NCI-H510A treated with DMSO at 0.1 percent for 48 hours (cell line): ENCODE measurements at places on chromosomes 4 and X.

- DNase-seq = no peak
Measured at GRCh38 chrX:10569946-10570345, 50.4 kb downstream of the MID1 start.

DNA sequence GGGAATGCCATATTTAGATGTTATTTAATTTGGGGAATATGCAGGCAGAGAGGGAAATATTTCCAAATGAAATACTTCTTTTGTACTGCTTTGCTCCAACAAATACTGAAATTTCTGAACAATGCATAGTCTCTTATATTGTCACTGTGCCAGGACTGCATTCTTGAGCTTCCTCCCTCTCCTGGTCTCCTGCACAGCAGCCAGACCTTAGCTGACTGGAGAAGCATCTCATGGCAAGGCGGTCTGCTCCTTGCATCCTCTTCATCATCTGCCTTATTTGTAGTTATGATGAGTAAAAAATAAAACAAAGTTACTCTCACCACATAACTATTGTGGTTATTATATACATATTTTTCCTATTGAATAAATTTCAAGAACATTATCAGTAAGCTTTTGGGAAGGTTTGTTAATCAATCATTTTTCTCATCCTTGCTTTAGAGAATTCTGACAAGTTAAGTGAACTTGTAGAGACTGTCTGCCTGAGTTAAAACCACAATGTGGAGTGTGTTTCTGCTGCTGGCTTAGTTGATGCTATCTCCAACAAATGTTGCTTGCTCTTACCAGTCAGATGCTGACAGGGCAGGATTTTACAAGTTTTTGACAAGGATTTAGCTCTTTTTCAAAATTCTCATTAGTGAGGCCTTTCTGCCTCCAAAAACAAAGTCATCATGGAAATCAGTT lies 153.6 kb downstream of the SOWAHB start:
- no peak for DNase-seq

- DNase-seq = peak; percentile 45
Measured at GRCh38 chrX:70262952-70263567, 3.1 kb upstream of the P2RY4 start.

DNA sequence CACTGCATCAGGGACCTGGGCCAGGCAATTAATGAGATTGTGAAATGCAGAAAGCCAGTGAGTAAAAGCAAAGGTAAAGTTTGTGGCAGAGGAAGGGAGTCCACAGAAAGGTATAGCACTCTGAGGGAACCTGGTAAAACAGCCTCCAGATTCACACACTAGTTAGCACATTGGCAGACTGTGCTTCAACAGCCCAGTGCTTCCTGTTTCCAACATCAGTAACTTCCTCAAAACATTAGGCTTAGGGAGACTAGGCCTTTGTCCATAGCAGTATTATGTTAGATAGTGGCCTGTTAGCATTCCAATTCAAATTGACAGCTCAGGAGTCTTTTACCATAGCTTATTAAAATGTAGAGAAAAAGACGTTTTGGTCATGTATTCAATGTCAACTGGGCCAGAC lies 582.6 kb upstream of the ACTRT1 start:
- DNase-seq = no peak

GRCh38 chr4:68451246-68452211 lies 4.3 kb downstream of the TMPRSS11E start:
- no peak for DNase-seq

GRCh38 chr4:56222514-56222913 lies 164.8 kb downstream of the AASDH start:
- no peak for DNase-seq

DNA sequence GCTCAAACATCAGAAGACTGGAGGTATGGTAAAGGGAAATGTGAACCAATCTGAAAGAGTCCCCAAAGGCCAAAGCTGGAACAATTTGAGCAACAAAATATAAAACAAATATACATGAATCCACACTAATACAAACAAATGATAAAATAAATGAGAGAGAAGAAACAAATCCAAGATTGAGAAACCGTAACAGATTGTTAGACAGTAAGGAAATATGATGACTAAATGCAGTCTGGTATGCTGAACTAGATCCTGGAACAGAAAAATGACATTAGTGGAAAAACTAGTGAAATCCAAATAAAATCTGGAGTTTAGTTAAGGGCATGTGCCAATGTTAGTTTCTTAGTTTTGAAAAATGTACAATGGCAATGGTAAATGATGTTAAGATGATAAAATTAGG lies 15.9 kb downstream of the PPA2 start:
- no peak for DNase-seq

DNA sequence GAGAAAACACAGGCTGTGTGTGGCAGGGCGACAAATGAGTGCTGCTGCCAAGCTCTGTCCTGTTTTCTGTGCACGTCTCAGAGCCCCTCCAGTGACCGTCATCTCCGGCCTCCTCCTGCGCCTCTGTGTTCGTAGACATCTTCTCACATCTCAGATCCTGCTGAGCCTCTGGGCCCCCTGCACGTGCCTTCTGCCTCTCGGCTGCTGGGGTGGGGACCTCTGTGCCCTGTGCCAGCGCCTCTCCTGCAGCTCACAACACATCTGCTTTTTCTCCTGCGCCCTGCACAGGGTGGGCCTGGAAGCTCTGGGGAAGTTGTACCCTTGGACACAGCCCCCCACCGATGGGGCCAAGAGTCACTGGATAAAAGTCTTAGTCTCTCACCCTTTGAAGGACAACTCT lies 2.4 kb upstream of the CTAG2 start:
- no peak for DNase-seq

DNA sequence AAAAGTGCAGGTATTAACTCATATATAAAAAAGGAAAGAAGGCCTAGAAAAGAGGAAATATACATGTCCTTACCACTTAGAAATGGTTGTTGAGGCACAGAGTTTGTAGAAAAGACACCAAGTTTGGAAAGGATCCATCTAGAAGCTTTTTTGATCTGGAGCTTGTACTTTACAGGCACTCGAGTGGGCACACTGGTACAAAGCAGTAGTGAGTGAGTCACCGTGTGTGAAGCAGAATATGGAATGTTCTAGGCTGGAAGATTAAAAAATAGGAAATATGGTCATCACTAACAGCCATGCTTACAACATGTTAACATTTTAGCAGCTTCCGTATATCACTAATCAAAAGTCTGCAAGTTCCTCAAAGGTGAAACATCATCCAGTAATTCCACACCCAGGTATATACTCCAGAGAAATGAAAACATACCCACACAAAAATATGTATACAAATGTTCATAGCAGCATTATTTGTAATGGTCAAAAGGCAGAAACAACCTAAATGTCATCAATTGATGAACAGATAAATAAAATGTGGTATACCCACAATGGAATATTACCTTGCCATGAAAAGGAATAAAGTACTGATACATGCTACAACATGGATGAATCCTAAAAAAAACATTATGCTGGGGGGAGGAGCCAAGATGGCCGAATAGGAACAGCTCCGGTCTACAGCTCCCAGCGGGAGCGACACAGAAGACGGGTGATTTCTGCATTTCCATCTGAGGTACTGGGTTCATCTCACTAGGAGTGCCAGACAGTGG lies 69.5 kb downstream of the FRYL start:
- DNase-seq = no peak

DNA sequence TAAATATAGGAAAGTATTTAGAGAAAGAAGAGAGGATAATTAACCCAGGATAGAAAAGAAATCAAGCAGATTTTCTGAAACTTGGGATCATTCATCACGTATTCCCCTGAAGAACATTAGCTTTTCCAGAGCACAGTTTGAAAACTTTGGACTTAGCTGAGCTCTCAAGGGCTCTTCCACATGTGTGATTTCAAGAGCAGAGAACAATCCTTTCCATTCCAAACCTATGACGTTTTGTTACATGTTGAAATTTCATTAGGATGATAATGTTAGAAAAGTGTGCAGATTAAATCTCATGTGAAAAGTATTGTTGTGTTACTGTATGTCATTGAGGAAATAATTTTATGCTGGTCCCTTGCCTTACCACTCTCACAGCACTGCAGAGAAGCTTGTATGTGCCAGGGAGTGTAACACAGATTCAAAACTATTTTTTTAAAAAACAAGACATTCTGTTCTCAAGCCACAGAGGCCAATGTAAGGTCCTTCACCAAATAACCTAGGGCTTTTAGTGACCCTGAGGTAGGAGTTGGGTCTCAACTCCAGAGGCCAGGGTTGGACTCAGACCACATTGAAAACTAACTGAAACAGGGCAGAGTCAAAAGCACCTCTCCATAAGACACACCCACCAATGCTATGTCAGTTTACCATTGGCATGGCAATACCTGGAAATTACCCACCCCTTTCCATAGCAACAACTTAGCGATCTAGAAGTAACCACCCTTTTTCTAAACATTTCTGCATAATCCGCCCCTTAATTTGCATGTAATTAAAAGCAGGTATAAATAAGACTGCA lies 141.3 kb downstream of the ANXA5 start:
- no peak for DNase-seq

GRCh38 chr4:129622566-129622965 lies 526.6 kb downstream of the C4orf33 start:
- DNase-seq = no peak

- no peak for DNase-seq
Measured at GRCh38 chrX:153610836-153611213, 11.9 kb upstream of the CCNQ start.

GRCh38 chr4:144968606-144969005 lies 129.4 kb downstream of the ANAPC10 start:
- DNase-seq = no peak

DNA sequence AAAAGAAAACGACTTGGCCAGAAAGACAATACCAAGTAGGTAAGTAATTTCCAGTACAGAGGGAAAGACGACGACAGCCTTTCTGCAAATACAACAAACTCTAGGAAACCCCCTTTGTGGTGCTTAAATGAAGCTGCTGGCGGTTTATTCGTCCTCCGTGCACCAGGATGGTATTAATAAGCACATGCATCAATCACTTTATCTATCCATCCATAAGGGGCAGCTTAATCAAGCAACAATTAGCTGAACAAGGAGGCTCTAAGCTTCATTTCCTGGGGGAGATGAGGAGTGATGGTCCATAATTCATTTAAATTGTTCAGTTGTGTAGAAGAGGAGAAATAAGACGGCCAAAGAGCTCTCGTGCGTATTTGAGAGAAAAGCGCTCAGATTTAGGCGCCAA lies 26.2 kb downstream of the IRF2 start:
- no peak for DNase-seq

DNA sequence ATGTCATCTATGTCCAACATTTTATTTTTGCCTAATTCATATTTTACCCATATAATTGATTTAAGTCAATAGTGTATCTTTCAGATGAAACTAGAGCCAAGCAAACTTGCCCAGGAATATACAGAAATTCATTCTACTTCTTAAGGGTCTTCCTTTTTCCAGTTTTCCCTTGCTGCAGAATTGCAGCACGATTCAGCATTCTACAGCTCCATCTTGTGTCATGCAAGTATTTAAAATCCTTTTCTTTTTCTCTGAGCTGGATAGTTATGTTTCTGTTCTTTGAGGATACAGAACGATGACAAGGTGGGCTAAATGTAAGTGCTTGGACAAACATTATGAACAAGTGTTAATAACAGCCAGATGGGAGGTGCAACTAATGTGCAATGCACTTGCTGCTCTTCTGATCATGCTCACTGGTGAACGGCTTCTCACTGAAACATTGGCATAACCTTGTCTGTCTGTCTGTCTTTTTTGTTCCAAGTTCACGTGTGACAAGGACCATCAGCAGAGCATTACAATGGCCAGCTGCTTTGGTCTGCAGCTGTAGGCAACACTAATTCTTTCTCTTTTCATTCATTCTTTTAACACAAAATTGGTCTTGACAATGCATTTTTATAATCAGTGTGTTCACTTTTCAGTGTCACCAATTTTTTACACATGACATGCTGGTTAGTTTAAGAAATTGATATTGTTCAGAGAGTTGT lies 1821.7 kb downstream of the ARAP2 start:
- DNase-seq = peak; percentile 17

DNA sequence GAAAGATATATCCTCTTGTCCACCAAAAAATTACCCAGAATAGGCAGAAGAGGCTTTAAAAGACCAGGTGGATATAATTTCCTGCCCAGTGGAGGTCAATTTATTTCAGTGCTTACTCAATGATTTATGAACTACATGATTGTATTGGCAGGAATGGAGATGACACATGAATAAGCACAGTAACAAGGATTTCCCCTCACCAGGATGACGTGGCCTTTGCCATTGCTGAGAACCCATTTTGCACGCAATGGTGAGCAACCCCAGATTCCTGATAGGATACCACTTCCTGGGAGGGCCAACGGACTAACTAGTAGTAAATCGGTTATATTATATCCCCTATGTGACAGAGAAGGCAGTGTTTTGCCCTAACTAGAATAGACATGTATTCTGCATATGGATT lies 11.6 kb upstream of the TTC29 start:
- no peak for DNase-seq

GRCh38 chr4:64538219-64538618 lies 129.0 kb upstream of the TECRL start:
- no peak for DNase-seq

DNA sequence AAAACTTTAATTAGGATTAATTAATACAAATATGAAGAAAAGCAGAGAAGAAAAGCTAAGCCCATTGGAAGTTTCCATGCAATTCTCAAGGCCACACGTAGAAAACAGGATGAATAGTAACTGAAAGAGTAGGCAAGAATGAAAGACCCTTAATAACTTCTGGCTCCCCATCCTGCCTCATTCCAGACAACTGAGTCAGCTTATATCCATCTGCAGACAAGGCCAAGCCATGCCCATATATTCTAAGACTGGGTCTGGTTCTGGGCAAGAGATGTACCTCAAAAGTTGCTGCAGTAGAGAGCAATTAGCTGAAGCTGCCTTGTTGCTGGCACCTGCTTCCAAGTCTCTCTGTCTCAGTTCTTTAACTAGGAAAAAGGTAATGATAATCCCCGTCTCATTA lies 244.1 kb downstream of the GPC3 start:
- no peak for DNase-seq

- DNase-seq = no peak
Measured at GRCh38 chr4:26943391-26943790, 82.8 kb downstream of the STIM2 start.

GRCh38 chr4:39044956-39045826 lies 13.0 kb upstream of the TMEM156 start:
- no peak for DNase-seq

GRCh38 chr4:112318239-112319142 lies 21.3 kb downstream of the ALPK1 start:
- no peak for DNase-seq

DNA sequence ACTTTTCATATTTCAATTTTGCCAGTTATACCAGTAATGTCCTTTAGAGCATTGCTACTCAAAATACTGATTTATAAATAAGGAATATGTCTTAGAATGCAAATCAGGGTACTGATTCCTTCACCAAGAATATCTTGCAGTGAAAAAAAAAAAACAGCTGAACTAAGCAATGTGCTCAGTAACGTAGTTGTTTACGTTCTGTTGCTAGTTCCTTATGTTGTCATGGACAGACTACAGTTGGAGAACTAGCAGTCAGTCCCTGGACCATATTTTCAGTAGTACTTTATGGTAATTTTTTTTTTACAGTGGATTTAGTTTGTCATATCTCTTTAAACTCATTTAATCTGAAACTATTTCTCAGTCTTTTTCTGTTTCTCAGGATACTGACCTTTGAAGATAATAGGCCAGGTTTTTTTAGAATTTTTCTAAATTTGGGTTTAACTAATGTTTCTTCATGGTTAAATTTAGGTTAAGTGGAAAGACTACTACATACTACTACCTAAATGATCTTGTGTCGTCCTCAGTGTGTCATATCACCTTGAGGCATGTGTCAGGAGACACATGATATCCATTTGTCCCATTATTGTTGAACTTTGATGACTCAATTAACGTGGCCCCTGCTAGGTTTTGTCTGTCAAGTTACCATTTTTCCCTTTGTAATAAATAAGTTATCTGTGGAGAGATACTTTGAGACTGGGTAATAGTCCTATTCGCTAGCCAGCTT lies 21.0 kb downstream of the SMARCAD1 start:
- DNase-seq = no peak

GRCh38 chrX:9851890-9852289 lies 65.7 kb downstream of the SHROOM2 start:
- no peak for DNase-seq
